Stimulated activated CD8-positive, alpha-beta memory T cell treated with anti-CD3 and anti-CD28 coated beads, Interleukin-7, amount 100 ng/mL, for 1 hour (primary cell): ENCODE measurements at places on chromosomes 4 and X.

- DNase-seq = no peak
These were observed 189.9 kb upstream of the RBPJ start for GRCh38 chr4:26130841-26131432.

GRCh38 chrX:130575831-130576389 lies 174.1 kb downstream of the RBMX2 start:
- no peak for DNase-seq

- DNase-seq = no peak
These were observed 3.0 kb downstream of the NLGN3 start for GRCh38 chrX:71147496-71148277.

DNA sequence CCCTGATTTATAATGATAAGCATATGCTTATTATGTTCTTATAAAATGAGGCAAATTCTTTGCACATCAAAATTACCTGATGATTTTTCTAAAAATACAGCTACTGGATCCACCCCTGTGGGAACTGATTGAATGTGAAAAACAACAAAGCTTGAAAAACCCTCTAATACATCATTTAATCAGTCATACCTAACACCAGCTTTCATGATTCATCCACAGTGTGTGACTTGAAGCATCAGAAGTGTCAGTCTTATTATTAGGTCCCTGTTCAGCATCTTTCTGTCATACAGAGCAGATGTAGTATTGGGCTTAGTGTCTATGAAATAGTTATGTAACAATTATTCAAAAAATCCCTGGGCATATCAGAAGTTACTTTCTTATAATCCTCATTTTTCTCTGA lies 671.3 kb upstream of the GALNT7 start:
- DNase-seq = no peak

DNA sequence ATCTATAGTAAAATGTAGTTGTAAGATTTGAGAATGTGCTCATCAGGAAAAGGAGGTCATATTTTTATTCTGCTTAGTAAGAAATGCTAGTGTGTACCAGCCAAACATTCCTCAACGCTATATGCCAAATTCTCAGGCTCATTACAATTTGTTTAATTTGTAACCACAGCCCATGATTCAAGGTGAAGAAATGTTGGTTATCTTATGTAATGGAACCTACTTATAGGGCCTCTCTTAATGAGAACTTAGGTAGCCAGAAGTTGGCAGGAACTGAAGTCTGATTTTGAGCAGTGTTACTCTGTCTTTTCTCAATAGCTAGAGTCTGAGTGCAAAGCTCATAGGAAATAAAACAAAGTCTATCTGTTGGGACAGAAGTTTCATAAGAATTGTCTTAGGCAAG lies 595.0 kb downstream of the GLUD2 start:
- DNase-seq = no peak

DNA sequence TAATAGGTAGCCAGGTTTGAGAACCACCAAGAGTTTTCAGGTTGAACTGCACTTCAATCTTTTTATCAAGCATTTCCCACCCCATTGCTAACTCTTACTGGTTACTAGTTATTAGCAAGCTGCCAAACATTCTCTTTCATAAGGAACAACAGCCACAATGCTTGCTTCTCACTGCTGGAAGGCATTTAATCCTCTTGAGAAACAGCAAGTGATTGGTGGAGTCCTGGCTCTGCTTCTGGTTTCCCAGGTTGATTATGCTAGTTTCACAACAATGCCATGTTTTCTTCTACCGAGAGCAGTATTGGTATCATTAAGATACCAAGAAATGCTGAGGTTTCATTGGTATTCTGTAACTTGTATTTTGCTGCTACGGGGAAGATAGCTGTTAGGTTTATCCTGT lies 32.2 kb upstream of the TXLNG start:
- DNase-seq = no peak

DNA sequence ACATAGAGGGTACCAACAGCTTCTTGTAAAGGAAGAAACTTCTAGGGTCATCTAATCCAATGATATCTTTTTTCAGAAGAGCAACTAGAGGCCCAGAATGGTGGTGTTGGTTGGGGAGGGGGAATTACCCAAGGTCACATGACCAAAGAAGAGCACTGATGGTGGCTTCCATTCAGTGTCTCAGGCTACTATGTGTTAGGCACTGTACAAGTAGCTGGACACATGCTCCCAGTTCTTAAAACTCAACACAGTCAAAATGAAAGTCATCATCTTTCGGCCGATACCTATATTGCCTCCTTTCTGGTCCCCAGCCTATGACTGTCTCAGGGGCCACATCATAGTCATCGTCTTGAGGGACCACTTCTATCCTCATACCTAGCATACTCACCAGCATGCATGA lies 88.1 kb downstream of the ARHGAP6 start:
- DNase-seq = no peak

GRCh38 chr4:89298788-89299152 lies 8.8 kb downstream of the GPRIN3 start:
- no peak for DNase-seq

DNA sequence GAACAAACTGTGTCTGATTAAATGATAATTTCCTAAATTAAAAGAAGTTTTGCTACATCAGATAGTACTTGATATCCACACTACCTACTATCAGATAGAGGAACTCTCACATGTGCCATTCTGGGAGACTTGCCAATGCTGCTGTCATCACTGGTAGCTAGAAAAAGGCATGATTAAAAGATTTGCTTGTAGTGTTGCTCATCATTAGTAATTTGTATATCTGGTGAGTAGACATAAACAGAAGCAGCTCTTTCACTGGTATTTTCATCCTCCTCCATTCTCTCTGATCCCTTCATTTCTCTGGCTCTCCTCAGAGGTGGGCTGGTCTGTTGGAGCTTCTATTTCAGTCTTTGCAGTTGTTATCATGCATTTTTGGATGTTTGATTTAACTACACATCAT lies 56.0 kb downstream of the SPRY1 start:
- no peak for DNase-seq

DNA sequence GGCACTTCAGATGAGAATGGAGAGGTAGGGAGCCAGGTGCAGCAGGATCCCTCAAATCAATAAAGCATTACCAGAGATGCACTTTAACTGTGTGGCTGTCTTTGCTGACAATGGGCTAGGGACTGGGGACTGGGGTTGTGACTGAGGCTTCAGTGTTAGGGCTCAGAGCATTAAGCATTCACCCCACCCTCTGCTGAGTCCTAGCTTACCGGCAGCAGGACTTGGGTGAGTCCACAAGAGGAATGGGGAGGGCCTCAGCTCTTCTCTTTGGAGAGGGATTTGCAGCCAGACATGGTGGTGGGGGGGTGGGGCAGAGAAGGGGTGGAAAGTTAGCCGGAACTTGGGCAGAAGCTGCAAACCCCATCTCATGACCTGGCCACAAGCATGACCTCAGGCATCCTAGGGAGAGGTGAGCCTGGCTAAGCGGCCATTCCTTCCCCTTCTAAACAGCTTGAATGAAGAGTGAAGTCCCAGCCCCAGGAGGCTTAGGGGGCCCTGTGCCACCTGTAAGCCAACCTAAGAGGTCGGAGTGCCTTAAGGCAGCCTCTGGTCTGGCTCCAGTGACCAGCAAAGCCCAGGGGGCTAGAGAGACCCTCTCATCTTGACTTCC lies 78.4 kb downstream of the STARD8 start:
- no peak for DNase-seq

- DNase-seq = no peak
These were observed 129.6 kb upstream of the INTU start for GRCh38 chr4:127503111-127503510.

GRCh38 chr4:95548738-95549245 lies at the start of gene UNC5C:
Gene UNC5C (minus strand): TSS chr4:95548973.
- DNase-seq = no peak

DNA sequence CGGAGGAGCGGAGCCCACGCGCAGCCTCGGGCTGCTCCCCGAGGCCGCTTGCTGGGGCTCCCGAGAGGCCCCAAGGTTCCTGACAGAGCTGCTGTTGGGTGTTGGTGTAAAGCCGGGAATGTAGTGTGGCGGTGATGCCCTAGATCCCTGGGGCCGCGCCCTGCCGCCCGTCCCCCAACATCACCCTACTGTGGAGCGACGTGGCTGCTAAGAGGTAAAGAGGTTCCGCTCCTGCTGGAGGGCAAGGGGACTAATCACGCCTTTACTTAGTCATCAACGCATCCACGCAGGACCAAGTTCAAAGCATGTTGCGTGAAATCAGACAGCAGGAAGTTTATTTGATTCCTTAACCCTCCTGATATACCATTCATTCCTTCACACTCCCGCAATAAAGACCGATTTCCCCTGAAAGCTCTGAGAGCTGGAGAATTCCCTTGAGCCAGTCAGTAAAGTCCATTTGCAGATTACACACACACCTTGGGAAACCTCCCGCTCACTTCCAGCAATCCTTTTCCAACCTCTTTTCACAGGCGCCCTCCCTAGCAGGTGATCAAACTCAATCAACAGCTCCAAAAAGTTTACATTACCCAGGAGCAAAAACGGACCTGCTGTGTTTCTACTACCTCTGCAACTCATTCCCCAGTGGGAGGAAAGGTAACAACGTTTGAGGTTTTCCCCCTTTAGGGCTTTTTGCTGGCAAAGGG lies 579 bp upstream of the GABRA2 start:
- no peak for DNase-seq

GRCh38 chr4:158350161-158350560 lies 139.9 kb downstream of the TMEM144 start:
- no peak for DNase-seq

GRCh38 chr4:27398631-27399310 lies 538.1 kb downstream of the STIM2 start:
- no peak for DNase-seq

- DNase-seq = no peak
These were observed 9.8 kb downstream of the SRP72 start for GRCh38 chr4:56477192-56477702.

GRCh38 chr4:152161676-152162330 lies 374.1 kb downstream of the FBXW7 start:
- DNase-seq = no peak

- no peak for DNase-seq
These were observed 144.9 kb downstream of the ENOX2 start for GRCh38 chrX:130758072-130758471.

DNA sequence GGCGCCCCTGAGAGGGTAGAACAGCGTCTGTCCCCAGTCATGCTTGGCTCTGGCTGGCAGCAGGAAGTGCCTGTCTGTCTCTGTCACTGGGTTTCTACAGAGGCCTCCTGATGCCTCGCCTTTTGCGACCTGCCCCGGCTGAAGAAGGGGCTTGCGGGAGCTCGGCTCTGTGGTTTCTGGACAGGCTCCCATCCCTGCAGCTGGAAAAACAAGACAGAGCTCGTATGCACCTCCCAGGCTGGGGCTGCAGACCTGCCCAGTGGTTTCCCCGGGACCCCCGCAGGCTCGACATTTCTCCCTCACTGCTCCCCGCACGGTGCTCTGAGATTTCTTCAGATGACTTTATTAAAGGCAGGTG lies 57.0 kb upstream of the SORCS2 start:
- DNase-seq = no peak

DNA sequence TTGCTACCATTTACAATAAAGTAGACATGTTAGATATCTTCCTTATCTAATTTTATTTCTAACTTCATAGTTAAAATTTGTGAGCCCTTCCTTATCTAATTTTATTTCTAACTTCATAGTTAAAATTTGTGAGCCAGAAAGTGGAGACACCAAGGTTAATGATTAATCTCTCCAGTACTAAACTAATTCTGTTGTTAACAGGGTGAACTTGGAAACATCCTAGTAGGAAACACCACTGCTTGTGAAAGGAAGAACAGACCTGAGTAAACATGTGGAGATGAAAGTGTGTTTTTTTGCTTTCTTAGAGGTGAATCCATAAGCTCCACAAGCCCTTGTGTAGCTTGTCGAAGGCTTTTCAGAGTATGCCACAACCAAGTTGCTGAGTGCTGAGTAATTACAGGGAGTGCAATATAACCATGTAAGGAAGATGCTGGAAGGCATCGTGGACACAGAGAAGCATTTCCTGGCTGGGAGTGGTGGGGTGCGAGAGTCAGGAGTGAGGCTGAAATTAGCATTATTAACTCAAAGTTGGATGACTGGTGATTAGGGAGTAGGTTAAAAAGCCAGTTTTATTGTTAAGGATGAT lies 118.6 kb upstream of the NEIL3 start:
- DNase-seq = no peak

- no peak for DNase-seq
These were observed 30.2 kb upstream of the NKX6-1 start for GRCh38 chr4:84529169-84529751.

DNA sequence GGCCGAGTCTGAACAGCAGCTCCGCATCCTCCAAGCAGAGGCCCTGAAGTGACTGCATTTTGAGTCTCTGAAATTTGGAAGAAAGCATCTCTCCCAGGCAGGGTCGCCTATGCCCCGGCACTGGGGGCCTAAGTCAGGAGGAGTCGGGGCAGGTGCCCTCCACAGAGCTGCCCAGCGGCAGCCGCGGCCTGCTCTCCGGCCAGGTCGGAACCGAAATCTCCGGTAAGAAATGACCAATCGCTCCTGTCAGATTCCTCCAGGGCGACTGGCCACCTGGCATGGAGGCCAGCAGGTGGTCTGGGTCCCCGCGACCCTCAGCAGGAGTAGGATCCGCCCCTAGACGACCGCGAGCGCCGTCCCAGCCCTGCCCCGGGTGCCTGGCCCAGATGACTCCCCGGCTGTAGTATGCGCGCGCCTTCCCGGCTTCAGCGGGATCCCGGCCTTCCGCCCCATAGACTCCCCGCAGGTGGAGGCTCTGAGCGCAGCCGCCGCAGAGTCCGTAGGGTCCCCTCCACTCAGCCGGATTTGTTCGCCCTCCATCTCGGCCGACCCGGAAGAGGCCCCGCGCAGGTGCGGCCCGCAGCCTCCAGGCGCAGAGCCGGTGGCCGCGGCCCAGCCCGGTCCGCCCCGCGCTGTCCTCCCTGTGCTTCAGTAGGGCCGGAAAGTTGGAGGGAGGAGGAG lies 1.5 kb downstream of the NKX1-1 start:
- DNase-seq = no peak

- no peak for DNase-seq
These were observed 28.3 kb upstream of the CLDN24 start for GRCh38 chr4:183350317-183351071.
